ENCODE measurements at places on chromosomes 16 and 17. TPM values are rescaled to one million over a fixed set of nuclear protein-coding genes. Genes with fewer than 3 reads are reported as not detected.
A peak's percentile ranks its signal among the peaks of the same experiment; 100 is the strongest.

GRCh38 chr17:15249487-15249886 lies 15.6 kb downstream of the PMP22 start:
- H3K27me3 ChIP-seq, result no peaks in the 10 kb centered on the region
- H3K4me1 ChIP-seq, result no peaks in the 10 kb centered on the region
- no peak for DNase-seq

DNA sequence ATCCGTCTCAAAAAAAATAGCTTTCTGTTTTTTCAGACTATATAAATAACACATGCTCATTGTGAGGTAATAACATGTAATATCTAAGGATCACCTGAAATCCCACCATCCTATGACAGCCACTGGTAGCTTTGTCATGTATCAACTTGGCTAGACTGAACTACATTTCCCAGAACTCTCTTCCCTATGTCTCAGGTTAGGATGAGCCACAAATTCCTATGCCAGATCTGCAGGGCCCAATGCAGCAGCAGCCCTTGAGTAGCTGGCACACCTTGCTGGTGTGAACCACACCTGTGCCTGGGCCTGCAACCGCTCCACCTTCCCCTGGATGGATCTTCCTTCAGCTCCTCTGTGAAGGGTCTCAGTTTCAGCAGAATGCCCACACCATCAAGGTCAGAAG lies 28.1 kb downstream of the OGFOD1 start:
- peaks cover 14% of the 10 kb centered on the region for H3K36me3 ChIP-seq
- H3K27me3 ChIP-seq, result no peaks in the 10 kb centered on the region
- H3K4me3 ChIP-seq, result no peak overlapping the region
- H3K27ac ChIP-seq, result no peak overlapping the region
- DNase-seq, result no peak

DNA sequence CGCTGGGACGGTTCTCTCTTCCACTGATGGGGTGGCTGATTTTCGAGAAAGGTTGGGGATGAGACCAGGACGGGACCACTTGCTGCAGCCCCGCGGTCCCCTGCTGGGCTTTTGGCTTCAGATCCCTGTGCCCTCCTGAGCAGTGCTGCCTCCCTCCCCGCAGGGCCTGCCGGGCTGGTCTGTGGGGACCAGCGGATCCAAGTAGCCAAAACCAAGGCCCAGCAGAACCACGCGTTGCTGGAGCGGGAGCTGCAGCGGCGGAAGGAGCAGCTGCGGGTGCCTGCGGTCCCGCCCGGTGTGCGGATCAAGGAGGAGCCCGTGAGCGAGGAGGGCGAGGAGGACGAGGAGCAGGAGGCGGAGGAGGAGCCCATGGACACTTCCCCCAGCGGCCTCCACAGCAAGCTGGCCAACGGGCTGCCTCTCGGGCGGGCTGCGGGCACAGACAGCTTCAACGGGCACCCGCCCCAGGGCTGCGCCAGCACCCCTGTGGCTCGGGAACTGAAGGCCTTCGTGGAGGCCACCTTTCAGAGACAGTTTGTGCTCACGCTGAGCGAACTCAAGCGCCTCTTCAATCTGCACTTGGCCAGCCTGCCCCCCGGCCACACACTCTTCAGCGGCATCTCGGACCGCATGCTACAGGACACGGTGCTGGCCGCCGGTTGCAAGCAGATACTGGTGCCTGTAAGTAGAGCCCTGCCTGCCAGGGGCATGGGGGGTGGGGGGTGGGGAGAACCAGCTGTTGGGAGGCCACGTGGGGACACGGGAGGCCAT lies 28.6 kb downstream of the POLR3E start:
- DNase-seq, result no peak
- no peak overlapping the region for H3K4me3 ChIP-seq
- H3K36me3 ChIP-seq, result no peaks in the 10 kb centered on the region
- H3K4me1 ChIP-seq, result no peaks in the 10 kb centered on the region
- H3K27me3 ChIP-seq, result no peaks in the 10 kb centered on the region
- H3K27ac ChIP-seq, result no peak overlapping the region

DNA sequence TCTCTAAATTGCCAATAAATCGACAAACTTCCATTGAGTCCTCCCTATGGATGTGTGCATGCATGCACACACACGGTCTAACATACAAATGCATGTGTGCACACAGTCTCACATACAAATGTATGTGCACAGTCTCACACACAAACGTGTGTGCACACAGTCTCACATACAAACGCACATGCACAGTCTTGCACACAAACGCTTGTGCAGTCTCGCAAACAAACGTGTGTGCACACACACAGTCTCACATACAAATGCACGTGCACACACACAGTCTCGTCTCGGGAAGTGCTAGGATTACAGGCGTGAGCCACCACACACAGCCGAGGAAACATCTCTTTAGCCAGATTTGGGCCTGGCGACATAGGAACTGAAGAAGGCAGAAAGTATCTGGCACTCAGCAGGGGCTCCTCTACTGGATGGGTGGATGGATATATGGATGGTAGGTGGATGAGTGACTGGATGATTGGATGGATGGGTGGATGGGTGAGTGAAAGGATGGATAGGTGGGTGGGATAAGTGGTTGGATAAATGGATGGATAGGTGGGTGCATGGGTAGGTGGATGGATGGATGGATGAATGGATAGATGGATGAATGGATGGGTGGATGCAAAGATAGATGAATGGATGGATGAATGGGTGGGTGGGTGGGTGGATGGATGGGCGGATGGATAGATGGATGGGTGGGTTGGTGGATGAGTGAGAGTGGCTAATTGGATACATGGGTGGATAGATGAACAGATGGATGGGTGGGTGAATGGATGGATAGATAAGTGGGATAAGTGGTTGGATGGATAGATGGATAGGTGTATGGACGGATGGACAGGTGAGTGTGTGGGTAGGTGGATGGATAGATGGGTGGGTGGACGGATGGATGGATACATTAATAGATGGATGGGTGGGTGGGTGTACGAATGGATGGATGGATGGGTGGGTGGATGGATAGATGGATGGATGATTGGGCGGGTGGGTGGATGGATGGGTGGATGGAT lies 48.9 kb upstream of the FASN start:
- H3K36me3 ChIP-seq, result no peaks in the 10 kb centered on the region
- no peak for DNase-seq
- no peaks in the 10 kb centered on the region for H3K4me1 ChIP-seq

DNA sequence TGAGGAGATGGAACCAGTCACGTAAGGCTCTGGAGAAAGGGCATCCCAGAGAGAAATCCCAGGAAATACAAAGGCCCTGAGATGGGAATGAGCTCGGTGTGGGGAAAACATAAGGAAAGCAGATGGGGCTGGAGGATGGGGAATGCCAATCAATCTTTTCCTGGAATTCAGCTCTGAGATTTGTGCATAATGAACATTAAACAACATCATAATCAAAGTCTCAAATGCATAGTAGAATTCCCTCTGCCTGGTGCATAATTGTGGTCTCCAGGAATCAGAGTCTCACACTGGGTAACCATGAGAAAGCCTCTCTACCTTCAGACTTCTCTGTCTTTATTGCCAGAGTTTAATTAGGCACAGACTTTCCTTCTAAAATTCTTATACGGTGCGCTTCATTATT lies 30.8 kb downstream of the OTOA start:
- DNase-seq, result no peak
- H3K27ac ChIP-seq, result no peak overlapping the region
- H3K4me1 ChIP-seq, result no peaks in the 10 kb centered on the region
- no peaks in the 10 kb centered on the region for H3K27me3 ChIP-seq
- no peaks in the 10 kb centered on the region for H3K36me3 ChIP-seq
- H3K4me3 ChIP-seq, result no peak overlapping the region

DNA sequence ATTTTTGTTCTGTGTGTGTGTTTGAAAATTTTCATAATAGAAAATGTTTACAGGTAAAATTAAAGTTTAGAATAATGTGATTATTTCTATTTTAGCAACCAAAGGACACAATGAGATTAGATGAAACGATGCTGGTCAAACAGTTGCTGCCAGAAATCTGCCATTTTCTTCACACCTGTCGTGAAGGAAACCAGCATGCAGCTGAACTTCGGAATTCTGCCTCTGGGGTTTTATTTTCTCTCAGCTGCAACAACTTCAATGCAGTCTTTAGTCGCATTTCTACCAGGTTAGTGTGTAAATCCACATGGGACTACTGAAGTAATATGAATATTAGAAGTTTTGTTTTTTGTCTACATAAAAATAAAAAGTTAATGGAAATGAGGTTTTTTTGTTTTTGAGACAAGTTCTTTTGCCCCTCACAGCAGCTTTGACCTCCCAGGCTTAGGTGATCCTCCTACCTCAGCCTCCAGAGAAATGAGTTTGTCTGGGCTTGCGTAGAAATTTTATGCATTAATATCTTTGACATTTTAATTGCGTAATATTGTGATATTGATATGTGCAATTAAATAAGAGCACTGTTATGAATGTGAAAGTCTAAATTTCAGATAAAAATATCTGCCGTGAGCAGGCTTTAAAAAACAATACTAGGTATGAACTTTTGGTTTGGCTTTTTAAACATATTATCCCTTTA lies 68.5 kb downstream of the NF1 start:
- H3K36me3 ChIP-seq, result peaks cover 4% of the 10 kb centered on the region
- no peak overlapping the region for H3K4me3 ChIP-seq
- DNase-seq, result no peak
- H3K27ac ChIP-seq, result no peak overlapping the region
- H3K4me1 ChIP-seq, result no peaks in the 10 kb centered on the region
- no peaks in the 10 kb centered on the region for H3K27me3 ChIP-seq

ADAD2 gene
- total RNA-seq, result not detected

COL1A1 gene
- total RNA-seq, result 52.7 TPM

KIF18B gene
- 31.3 TPM for total RNA-seq

KAT8 gene
- total RNA-seq, result 48.3 TPM

CACNA1G gene
- 10.0 TPM for total RNA-seq

TOM1L2 gene
- 45.2 TPM for total RNA-seq

GRCh38 chr16:87642491-87642890 lies 40.2 kb downstream of the JPH3 start:
- DNase-seq, result no peak
- no peak overlapping the region for H3K27ac ChIP-seq
- no peak overlapping the region for H3K4me3 ChIP-seq
- H3K4me1 ChIP-seq, result no peaks in the 10 kb centered on the region
- H3K27me3 ChIP-seq, result no peaks in the 10 kb centered on the region

- no peak for DNase-seq
- no peaks in the 10 kb centered on the region for H3K36me3 ChIP-seq
- H3K27ac ChIP-seq, result peak overlapping the region; percentile 96
- peak overlapping the region; percentile 67 for H3K4me3 ChIP-seq
- H3K27me3 ChIP-seq, result no peaks in the 10 kb centered on the region
Measured at GRCh38 chr17:8173871-8174322, 2.3 kb downstream of the TMEM107 start.

DNA sequence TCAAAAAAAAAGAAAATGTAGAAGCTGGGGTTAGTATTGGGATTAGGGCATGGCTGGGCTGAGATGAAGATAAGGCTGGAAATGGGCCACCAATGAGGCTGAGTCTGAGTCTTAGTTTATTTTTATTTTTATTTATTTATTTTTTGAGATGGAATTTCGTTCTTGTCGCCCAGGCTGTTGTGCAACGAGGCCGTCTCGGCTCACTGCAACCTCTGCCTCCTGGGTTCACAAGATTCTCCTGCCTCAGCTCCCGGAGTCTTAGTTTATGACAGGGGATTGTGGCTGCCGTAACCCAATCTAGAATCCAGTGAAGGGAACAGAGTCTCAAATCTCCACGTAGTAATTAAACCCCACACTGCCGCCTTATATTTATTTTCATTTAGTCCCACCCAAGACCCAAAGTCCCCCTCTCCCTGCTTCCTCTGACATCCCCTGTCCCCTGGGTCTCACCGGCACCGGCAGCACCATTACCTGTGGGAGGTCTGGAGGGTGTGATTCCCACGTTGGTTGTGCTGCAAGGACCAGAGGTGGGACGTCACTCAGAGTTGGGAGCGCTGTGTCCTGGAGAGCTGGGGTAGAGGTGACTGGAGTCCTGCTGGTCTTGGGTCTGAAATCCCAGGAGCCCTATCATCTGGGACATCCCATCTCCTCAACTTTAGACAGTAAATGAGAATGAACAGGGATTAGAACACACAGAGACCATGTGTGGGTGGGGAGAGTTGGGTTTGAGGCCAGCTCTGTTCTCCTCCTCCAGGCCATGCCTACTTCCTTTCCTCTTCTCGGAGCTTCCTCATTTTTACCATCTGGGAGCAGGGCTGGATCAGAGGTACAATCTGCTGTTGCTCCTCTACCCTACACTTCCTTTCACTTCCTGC lies at the start of gene CLEC10A:
Gene CLEC10A (minus strand): TSS at position 671 of the 875 bp plus-strand sequence. CDS start 1,439 bp downstream, outside the sequence.
- no peaks in the 10 kb centered on the region for H3K36me3 ChIP-seq
- H3K4me3 ChIP-seq, result no peak within 1 kb of the TSS
- no peaks in the 10 kb centered on the region for H3K4me1 ChIP-seq
- no peaks in the 10 kb centered on the region for H3K27me3 ChIP-seq
- DNase-seq, result no peak

GRCh38 chr16:54628796-54629625 lies 301.7 kb upstream of the IRX5 start:
- no peak for DNase-seq
- H3K27me3 ChIP-seq, result no peaks in the 10 kb centered on the region
- no peak overlapping the region for H3K27ac ChIP-seq
- H3K4me3 ChIP-seq, result no peak overlapping the region

DNA sequence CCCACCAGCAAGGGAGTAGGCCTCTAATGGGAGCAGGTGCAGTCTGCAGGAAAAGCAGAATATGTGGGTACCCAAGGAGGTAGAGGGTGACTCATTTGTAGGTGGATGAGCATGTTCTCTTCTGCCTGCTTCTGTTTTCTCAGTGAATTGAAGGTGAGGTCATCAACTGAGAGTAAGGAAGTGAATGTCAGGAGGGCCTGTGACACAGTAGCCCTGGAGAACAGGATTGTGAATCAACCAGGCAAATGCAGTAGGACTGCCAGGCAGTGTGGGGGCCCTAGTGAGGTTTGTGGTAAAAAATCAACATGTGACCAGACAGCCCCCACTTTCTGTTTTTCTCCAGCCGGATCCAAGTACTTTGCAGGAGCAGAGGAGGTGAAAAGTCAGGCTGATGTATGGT lies 150.5 kb upstream of the SOX9 start:
- no peak for DNase-seq
- H3K27me3 ChIP-seq, result no peaks in the 10 kb centered on the region
- H3K4me1 ChIP-seq, result no peaks in the 10 kb centered on the region
- H3K36me3 ChIP-seq, result no peaks in the 10 kb centered on the region
- H3K27ac ChIP-seq, result no peak overlapping the region

DNA sequence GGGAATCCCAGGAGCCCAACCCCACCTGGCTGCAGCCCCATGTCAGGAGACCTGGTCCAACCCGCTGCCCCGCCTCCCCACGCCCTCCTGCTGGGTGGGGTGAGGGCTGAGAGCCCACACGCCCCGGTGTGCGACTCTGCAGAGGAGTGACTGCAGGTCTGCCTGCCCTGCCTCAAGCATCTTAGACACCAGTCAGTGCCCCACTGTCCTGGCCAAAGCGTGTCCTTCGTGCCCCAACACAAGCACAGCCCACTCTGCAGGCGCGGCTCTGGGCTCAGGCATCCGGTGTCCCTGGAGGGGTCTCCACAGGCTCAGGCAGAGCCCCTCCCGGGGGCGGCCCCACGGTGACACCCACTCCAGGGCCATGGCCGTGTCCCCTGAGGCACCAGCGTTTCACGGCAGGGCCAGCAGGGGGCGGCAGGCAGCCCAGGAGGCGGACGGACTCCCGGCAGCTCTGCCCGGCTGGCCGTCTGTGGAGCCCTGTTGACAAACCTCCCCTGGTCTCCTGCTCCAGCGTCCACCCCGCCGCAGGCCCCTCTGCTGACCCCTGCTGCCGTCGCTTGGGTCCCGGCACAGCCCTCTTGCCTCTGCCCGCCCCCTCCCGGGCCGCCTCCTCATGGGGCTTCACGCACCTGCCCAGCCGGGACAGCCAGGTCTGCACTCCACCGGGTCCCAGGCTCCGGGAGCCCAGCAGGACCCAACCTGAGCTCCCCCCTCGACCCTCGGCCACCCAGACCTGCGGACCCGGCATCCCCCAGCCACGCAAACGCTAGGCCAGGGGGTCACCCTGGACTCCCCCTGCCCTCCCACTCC lies 8.6 kb upstream of the UBE2I start:
- H3K27ac ChIP-seq, result no peak overlapping the region
- H3K4me3 ChIP-seq, result peak overlapping the region; percentile 26
- DNase-seq, result no peak
- no peaks in the 10 kb centered on the region for H3K36me3 ChIP-seq
- H3K27me3 ChIP-seq, result no peaks in the 10 kb centered on the region

Data from Panc1 (cell line).